ENCODE measurements at places on chromosomes 3 and 15.

DNA sequence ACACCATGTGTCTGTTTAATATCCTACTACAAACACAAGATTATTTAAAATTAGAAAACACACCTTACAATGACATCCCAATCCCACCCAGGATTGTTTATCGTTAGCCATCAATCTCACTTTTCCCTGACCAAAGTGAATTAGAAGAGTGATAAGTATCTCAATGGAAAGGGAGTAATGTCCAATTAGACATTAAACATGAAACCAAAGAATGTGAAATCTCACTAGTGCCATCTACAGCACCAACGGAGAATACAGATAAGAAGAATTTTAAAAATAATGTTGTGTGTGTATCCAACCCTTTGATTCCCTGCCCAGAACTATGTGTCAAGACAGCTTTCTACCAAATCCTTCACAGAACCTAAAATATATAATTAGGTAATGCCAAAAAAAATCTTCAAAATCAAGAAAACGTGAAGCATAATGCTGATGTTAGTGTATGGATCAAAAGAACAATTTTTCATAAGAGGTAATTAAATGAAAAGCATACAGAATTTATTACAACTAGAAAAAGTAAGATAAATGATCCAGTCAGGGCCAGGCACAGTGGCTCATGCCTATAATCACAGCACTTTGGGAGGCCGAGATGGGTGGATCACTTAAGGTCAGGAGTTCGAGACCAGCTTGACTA lies 64.2 kb downstream of the SCAPER start:
- peak; percentile 36 for DNase-seq

DNA sequence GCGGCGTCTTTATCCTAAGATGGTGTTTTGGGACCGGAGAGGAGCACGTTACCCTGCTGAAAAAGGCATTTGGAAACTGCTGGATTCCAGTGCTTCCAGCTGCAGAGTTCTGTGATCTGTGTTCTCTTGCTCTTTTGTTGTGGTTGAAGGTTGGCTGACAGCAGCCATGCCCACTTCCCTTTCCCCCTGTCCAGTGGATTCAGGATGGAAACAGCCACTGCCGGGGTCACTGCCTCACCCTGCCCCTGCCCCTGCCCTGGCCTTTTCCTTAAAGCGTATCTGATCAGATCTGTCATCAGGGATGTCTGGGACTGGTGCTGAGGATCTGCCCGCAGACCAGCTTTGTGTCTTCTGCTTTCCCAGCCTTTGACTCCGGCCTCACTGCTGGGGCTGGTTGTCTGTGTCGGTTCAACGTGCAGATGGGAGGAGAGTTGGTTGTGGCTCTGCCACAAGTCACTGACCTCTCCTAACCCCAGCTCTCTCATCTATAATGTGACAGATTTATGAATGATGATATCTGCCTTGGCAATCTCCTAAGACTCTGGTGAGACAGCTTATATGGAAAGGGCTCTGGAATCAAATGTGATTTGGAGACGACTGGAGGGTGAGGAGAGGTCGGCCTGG lies 219.4 kb upstream of the BHLHE40 start:
- DNase-seq, result no peak

GRCh38 chr3:168939651-168940238 lies 723.8 kb downstream of the MECOM start:
- no peak for DNase-seq

GRCh38 chr3:65685621-65686235 lies 353.0 kb downstream of the MAGI1 start:
- DNase-seq, result peak; percentile 1

DNA sequence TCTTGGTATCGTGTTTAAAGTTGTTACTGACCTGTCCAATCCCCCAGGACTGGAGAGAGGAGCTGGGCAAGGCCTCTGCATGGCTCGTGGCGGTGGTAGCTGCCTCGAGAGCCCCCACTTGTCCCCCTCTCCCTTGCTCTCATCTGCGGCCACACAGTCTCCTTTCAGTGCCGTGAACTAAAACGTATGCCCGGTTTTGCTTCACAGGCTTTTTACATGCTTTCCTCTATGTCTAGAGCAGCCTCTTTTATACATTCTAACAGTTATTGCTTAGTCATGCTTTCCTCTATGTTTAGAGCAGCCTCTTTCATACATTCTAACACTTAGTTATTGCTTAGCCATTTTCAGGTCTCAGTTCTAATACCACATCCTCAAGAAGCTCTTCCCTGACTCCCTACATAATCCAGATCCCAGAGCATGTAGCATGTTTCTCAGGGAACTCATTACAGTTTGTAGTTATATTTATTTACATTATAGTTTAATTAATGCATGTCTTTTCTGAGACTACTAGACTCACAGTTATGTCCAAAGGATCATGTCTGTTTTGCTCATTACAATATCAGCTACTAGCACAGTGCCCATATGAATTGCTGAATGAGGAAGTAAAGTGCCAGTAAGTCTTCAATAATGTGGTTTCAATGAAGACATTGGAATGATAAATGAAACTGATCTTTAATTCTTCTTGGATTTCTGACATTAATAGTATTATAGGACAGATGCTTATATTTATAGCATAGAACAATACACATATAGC lies 66.5 kb upstream of the TBL1XR1 start:
- no peak for DNase-seq

DNA sequence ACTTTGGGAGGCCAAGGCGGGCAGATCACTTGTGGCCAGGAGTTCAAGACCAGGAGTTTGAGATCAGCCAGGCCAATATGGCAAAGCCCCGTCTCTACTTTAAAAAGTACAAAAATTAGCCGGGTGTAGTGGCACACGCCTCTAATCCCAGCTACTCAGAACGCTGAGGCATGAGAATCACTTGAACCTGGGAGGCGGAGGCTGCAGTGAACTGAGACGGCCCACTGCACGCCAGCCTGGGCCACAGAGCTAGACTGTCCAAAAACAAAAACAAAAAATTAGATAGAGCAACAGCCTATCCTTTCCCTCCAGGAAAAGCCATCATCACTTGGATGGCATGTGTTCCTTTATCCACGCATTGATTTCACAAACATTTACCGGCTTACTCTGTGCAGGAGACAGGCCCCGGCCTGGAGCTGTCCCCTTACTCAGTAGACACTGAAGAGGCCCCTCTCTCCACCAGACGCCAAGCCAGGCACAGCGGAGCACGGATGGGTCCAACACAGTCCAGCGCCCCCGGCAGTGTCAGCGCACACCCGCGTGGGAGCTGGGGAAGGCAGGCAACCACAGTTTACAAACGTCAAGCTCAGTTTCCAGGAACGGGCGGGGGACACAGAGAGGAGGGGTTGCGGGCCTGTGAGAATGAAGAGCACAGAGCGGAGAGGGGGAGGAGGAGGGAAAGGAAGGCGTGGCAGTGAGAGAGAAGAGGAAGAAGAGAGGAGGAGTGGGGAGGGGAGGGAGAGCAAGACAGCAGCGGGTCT lies 3.1 kb downstream of the GP5 start:
- DNase-seq, result no peak

GRCh38 chr3:36740787-36741186 lies 23.6 kb downstream of the DCLK3 start:
- no peak for DNase-seq

DNA sequence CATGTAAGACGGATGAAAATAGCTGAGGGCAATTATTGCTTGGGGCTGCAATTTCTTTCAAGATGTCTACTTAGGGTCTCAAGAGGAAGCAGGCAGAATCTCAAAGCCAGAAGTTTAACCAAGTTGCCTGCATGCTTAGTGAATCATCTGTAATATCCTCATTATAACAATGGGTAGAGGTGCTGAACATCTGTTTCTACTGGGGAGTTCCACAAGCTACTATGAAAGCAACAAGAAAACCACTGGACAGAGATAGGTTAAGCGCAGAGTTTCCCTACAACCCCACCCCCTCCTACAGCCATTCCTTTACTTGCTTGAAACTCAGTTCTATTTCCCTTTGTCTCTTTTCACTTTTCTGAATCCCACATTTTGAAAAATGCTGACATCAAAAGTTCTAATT lies 759.4 kb upstream of the GBE1 start:
- no peak for DNase-seq

GRCh38 chr15:90553248-90553745 lies 23.6 kb downstream of the CRTC3 start:
- DNase-seq, result no peak

GRCh38 chr15:50687302-50687902 lies 805 bp upstream of the TRPM7 start:
- peak; percentile 29 for DNase-seq

All from NCI-H1092 treated with DMSO at 0.1 percent for 48 hours (cell line).